ENCODE measurements at places on chromosomes 3 and 15. TPM values are rescaled to one million over a fixed set of nuclear protein-coding genes. Genes with fewer than 3 reads are reported as not detected.

CEP63 gene
- 19.0 TPM for total RNA-seq

RAB8B gene
- total RNA-seq: 184 TPM

TMEM212 gene
- not detected for total RNA-seq

SLC2A2 gene
- not detected for total RNA-seq

PSTPIP1 gene
- total RNA-seq: 0.56 TPM

CDC25A gene
- total RNA-seq: 25.7 TPM

STRC gene
- total RNA-seq: 0.28 TPM

OR5K3 gene
- not detected for total RNA-seq

ADAMTS17 gene
- 0.28 TPM for total RNA-seq

IL5RA gene
- not detected for total RNA-seq

PLA2G4E gene
- not detected for total RNA-seq

TP63 gene
- 0.28 TPM for total RNA-seq

CPN2 gene
- not detected for total RNA-seq

ALDH1L1 gene
- 4.8 TPM for total RNA-seq

Data from regular cardiac myocyte (primary cell).